ENCODE measurements at places on chromosomes 2 and 18.

DNA sequence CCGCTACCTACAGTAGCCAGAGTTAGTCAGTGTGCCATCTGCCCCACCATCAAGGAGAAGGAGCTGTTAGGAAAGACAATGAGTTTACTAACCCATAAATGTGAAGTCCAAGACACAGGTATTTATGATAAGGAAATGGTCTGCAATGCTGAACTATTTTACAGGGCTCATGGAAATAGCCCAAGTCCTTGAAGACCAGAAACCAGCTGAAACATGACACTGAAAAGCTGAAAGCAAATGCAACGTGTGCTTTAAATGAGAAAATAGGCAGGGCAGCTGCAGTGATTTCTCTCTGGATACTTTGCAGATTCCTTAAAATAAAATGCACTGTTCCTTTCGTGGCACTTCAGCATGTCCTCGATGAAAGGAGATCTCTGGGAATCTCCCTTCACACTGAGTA, 256.4 kb upstream of the TCF4 start:
- H3K27me3 ChIP-seq, result peaks cover 3% of the 10 kb centered on the region
- H3K27ac ChIP-seq, result no peak overlapping the region
- DNase-seq, result no peak
- no peaks in the 10 kb centered on the region for H3K4me1 ChIP-seq

DNA sequence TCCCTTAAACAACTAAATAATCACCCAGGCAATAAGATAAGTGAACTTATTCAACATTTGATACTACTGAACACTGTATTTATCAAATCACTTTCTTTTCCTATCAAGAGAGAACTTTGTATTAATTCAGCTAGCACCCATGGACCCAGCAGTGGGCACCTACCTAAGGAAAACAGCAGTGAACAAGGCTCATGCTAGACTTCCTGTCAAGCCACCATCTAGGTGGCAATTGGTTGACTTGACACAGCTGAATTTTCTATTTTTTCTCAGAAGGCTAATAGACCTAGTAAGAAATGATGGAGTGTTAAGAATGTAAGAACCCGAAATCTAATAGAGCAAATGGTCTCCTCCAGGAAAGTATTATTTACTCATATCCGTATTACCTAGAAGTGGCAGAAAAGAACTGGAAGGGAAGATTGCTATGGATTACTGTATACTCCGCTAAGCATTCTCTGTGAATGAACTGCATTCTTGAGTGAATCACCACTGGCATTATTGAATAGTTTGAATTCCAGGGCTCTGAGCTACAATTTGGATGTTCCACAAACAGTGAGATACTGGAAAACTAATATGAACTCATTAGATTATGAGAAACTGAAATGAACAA, 988.2 kb upstream of the CDH2 start:
- no peaks in the 10 kb centered on the region for H3K36me3 ChIP-seq
- no peak for DNase-seq
- H3K4me3 ChIP-seq, result no peak overlapping the region
- no peaks in the 10 kb centered on the region for H3K27me3 ChIP-seq
- no peak overlapping the region for H3K27ac ChIP-seq

GRCh38 chr2:236607471-236608187, 38.0 kb downstream of the ACKR3 start:
- no peaks in the 10 kb centered on the region for H3K36me3 ChIP-seq
- H3K27ac ChIP-seq, result peak overlapping the region; percentile 4
- DNase-seq, result no peak
- H3K4me1 ChIP-seq, result peaks cover 9% of the 10 kb centered on the region

DNA sequence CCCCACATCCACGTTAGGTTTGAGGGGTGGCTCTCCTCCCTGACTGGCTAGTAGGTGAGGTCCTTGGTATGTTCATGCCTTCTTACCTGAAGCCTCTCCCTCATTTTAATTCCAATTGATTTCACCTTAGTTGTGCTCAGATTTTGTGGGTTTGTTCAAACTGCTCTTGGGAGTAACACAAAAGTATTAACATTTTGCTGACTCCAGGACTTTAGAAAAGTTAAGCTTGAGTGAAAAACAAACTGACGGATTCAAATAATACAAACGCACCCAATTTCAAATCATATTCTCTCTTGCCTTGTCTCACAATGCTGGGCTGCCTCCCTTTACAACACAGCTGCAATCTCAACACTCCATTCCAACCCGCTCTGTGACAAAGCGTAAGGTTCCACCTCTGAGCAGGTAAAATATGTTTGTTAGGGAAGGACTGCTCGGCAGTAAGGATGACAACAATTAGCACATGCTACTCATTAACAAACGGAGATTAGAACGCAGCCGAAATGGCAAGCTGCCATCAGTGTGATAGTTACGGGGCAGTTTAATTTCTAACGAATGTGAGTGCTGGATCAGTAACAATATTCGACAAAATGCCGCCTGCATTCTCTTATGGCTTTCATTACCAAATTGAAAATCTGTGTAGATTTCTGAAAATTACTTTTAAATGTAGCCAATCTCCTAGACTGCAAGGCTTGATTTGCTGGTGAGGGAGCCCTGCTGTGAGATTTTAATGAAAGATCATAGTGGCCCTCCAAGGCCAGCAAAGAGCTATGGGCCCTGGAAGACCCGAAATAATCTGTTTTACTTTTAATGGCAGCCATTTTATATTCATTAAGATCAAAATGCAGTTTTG, 730.6 kb upstream of the FANCL start:
- no peak overlapping the region for H3K27ac ChIP-seq
- no peaks in the 10 kb centered on the region for H3K27me3 ChIP-seq
- DNase-seq, result no peak
- peaks cover 13% of the 10 kb centered on the region for H3K4me1 ChIP-seq

Measured in progenitor cell of endocrine pancreas (in vitro differentiated cells).